Fibroblast of villous mesenchyme (primary cell): ENCODE measurements at places on chromosomes 12 and 14. TPM values are rescaled to one million over a fixed set of nuclear protein-coding genes. Genes with fewer than 3 reads are reported as not detected.

The PTPRQ gene
- total RNA-seq, result 0.32 and 5.6 TPM in 2 replicates

The ZFHX2 gene
- under 0.01 TPM in 2 replicates for total RNA-seq

The GLIPR1L1 gene
- not detected in 2 replicates for total RNA-seq

The NOP9 gene
- 24.5 and 29.4 TPM in 2 replicates for total RNA-seq

The SYNDIG1L gene
- total RNA-seq, result not detected in 2 replicates

The ASCL4 gene
- total RNA-seq, result not detected in 2 replicates

The TM9SF1 gene
- total RNA-seq, result 64.4 and 96.3 TPM in 2 replicates

The PSMC6 gene
- total RNA-seq, result 80.2 and 99.7 TPM in 2 replicates

The CD27 gene
- under 0.01 and 0.32 TPM in 2 replicates for total RNA-seq

The INHBC gene
- under 0.01 TPM in 1 of 2 replicates, not detected in the other for total RNA-seq

The CLEC2A gene
- total RNA-seq, result not detected in 2 replicates

The ALDH1L2 gene
- 23.3 and 42.5 TPM in 2 replicates for total RNA-seq

The SDR9C7 gene
- total RNA-seq, result not detected in 2 replicates

The OR4N5 gene
- not detected in 2 replicates for total RNA-seq

The LPAR5 gene
- total RNA-seq, result not detected in 2 replicates

The DTX1 gene
- not detected in 2 replicates for total RNA-seq

The KRT82 gene
- total RNA-seq, result not detected in 2 replicates

The WNT5B gene
- total RNA-seq, result 78.2 and 98.2 TPM in 2 replicates

The CD163 gene
- total RNA-seq, result not detected in 2 replicates

The TAS2R20 gene
- total RNA-seq, result 5.2 and 5.5 TPM in 2 replicates

The RERG gene
- total RNA-seq, result under 0.01 and 0.64 TPM in 2 replicates

The ESPL1 gene
- total RNA-seq, result 4.8 and 6.5 TPM in 2 replicates

The KCNC2 gene
- total RNA-seq, result 0.43 TPM in 1 of 2 replicates, not detected in the other

The CELA1 gene
- not detected in 2 replicates for total RNA-seq

The RITA1 gene
- total RNA-seq, result 22.5 and 27.6 TPM in 2 replicates

The CREBL2 gene
- total RNA-seq, result 25.1 and 33.2 TPM in 2 replicates

The NEUROD4 gene
- not detected in 2 replicates for total RNA-seq

The KLRC1 gene
- total RNA-seq, result not detected in 2 replicates

The ITGB7 gene
- total RNA-seq, result under 0.01 TPM in 1 of 2 replicates, not detected in the other

The C1QL4 gene
- total RNA-seq, result under 0.01 TPM in 1 of 2 replicates, not detected in the other

The CEBPE gene
- total RNA-seq, result not detected in 2 replicates

The DCN gene
- 125 and 258 TPM in 2 replicates for total RNA-seq
